ENCODE measurements at places on chromosomes 6 and 20.

- no peak for DNase-seq
Observed at GRCh38 chr20:56809668-56810067, 180.6 kb downstream of the TFAP2C start.

- no peak for DNase-seq
Observed at GRCh38 chr6:154885214-154885613, 109.9 kb upstream of the TIAM2 start.

GRCh38 chr6:36642913-36643817, 35.3 kb upstream of the CDKN1A start:
- no peak for DNase-seq

DNA sequence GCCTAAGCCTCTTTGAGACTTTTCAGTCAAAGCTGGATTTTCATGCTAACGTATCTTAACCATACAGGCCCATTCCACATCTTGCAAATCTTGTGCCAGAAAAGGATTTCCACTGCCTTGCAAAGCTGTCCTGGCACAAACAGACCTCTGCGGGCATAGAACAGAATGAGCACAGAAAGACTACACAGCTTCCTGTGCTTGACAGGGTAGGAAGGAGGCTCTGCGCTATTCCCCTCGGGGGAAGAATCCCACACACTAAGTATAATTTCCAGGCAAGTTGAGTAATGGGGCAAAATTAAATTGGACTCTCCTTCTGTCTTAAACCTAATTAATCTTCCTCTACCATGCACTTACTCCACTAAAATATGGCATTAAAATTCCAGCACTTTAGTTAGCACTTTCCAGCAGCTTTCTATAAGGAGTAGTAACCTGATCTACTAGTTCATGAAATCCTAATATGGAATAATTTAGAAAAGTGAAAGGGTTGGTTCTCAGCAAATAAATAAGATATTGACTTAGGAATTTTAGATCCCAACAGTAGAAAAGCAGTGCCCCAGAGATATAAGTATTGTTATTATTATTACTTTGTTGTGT, 532.1 kb upstream of the JAG1 start:
- no peak for DNase-seq

- no peak for DNase-seq
Observed at GRCh38 chr6:116084284-116084683, 16.4 kb upstream of the NT5DC1 start.

GRCh38 chr20:36720510-36720909, 25.4 kb downstream of the NDRG3 start:
- no peak for DNase-seq

- no peak for DNase-seq
Observed at GRCh38 chr6:106160189-106160588, 74.1 kb downstream of the PRDM1 start.

DNA sequence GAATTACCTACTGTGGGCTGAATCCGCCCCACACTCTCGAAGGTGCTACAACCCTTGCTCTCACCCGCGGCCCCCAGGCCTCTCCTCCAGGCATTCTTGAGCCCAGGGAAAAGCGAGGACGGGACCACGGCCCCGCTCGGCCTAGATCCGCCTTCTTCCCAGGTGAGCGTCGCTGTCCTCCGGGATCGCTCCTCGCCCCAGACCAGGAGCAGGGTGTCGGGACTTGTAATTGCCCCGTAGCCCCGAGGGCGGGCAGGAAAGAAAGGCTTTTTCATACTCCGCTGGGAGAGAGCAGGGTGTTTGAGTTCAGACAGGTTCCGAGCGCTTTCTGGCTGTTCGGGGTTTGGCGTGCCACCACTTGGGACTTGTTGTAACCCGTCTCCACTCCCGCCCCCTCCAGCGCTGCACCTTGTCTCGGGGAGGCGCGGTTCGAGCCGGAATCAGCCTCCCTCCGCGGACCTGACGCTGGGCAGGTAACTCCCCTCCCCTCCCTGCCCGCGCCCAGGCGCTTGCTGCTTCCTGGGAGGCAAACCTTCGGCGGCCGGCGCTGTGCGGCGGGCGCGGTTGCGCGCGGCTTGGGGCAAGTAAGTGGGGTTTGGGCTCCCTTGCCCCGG, at the start of gene FAM83B:
FAM83B (plus strand) TSS at position 529 of the 614 bp plus-strand sequence. CDS start 23,476 bp downstream, outside the sequence.
- DNase-seq, result no peak

- no peak for DNase-seq
Observed at GRCh38 chr20:53809217-53809616, 215.6 kb upstream of the ZNF217 start.

DNA sequence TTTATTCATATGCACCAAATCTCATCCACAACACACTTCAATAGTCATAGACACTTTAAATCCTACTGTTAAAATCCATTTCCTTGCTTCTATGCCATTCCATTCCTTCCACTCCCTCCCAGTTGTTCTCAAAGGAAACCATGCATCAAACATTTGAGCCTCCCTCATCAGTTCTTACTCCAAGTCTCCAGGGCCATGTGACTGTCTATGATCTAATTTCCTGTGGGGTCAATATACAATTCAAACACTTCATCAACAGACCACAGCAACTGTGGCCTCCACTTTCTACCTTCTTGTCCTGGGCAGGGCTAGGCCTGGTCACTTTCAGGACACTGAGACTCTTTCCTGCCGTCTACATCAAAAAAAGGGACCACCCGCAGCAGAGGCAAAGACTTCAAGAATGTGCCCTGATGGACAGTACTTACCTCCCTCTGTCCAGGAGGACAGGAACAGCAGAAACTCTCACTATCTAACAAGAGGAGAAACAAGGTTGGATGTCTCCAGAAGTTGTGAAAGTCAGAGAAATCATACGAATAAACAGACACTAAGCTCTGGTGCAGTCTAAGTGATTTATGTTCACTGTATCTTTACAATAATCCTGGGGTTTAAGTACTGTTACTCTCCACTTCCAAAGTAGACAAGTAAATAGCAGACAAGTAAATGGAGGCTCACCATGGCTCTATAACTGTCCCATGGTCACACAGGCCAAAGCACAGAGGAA, 160.2 kb downstream of the QRSL1 start:
- no peak for DNase-seq

DNA sequence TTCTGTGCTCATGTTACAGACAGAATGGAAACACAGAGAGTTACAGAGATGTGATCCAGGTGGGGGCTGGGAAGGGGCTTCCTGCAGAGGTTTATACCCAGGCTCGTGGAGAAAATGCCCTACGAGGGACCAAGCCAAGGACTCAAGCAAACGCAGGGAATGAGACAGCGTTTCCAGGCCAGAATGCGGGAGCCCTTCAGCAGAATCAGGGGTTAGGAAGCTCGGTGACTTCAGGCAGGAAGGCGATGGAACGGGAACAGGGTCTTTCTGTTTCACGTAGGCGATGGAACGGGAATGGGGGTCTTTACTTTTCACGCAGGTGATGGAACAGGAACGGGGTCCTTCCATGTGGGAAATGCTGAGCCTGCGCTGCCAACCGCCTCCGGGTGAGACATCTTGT, 82.6 kb downstream of the THBS2 start:
- no peak for DNase-seq

- peak; percentile 16 for DNase-seq
Observed at GRCh38 chr6:130020073-130020906, 1.9 kb downstream of the L3MBTL3 start.

GRCh38 chr6:33957131-33957891, 153.5 kb upstream of the MLN start:
- DNase-seq, result no peak

- DNase-seq, result no peak
Observed at GRCh38 chr20:22394583-22394982, 189.8 kb downstream of the FOXA2 start.

GRCh38 chr6:2693231-2693630, 57.5 kb downstream of the MYLK4 start:
- no peak for DNase-seq

GRCh38 chr6:2734488-2735166, 16.1 kb downstream of the MYLK4 start:
- no peak for DNase-seq

GRCh38 chr6:128925765-128926164, 42.8 kb downstream of the LAMA2 start:
- DNase-seq, result no peak

All from activated CD4-positive, CD25-positive, alpha-beta regulatory T cell (primary cell).